Tibial artery (tissue), 4 donors: ENCODE measurements at places on chromosomes 16 and 17.
A peak's percentile ranks its signal among the peaks of the same experiment; 100 is the strongest.

GRCh38 chr16:84370723-84371552, 2.6 kb downstream of the ATP2C2 start:
- no peak for DNase-seq

GRCh38 chr17:31595666-31596381, 204.3 kb downstream of the RAB11FIP4 start:
- DNase-seq, result no peak

- DNase-seq, result no peak
Observed at GRCh38 chr16:80968386-80969113, 38.1 kb downstream of the CMC2 start.

DNA sequence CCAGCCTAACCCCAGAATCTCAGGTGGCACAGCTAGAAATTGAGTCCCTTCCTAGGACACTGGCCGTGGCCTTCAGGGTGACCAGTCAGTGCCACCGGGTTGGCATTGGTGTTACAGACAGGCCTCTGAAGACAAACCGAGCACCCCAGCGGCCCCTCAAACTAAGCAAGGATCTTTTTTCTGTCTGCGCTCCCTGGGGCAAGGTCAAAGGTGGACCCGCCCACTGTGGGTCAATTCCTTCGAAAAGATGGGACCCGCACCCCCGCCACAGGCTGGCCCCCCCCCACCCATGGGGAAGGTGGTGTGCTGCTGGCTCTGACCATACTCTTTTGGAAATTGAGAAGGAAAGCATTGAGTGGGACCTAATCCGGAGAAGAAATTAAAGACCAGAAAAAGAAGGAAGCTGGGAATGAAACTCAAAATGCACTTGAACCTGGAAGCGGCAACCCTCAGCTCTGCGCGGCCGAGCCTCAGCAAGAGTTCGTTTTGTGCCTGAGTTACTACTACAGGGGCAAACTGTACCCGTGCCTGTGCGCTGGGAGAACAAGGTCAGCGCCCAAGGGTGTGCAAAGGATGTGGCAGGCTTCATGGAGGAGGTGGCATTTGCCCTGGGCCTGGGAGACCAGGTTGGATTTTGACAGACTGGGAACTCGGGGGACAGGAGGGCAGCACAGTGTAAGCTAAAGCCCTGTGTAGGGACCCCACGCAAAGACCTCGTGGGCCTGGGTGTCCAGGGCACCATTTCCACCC, 20.4 kb downstream of the TMC6 start:
- peak; percentile 14 for DNase-seq

DNA sequence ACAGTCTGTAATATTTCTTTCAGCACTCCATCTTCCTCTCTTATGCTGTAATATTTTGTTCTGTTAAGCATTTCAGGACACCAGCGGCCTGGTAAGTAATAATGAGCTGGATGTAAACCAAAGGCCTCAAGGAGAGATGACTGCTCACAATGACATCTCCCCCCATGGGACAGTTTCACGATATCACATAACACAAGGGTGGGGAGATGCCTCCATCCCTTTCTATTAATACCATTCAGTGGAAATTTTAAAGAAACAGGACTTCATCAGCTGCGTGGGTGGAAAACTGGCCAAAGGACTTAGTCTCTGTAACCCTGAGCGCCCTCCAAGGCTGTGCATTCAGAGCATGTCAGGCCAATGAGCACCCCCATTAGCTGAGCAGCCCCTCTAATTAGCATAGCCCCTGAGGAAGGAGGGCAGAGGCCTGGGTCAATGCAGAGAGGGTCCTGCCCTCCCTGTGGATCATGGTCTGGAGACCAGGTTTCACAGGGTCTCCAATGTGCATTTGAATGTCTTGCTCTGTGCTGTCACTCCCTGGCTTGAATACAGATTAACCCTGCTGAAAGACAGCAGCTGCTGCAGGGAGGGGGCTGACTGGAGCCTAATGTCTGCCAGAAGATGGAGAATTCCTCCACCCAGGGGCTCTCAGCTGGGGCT, 156.4 kb downstream of the HS3ST2 start:
- DNase-seq, result no peak

GRCh38 chr17:64403881-64404460, 13.3 kb upstream of the PECAM1 start:
- DNase-seq, result peak; percentile 5

DNA sequence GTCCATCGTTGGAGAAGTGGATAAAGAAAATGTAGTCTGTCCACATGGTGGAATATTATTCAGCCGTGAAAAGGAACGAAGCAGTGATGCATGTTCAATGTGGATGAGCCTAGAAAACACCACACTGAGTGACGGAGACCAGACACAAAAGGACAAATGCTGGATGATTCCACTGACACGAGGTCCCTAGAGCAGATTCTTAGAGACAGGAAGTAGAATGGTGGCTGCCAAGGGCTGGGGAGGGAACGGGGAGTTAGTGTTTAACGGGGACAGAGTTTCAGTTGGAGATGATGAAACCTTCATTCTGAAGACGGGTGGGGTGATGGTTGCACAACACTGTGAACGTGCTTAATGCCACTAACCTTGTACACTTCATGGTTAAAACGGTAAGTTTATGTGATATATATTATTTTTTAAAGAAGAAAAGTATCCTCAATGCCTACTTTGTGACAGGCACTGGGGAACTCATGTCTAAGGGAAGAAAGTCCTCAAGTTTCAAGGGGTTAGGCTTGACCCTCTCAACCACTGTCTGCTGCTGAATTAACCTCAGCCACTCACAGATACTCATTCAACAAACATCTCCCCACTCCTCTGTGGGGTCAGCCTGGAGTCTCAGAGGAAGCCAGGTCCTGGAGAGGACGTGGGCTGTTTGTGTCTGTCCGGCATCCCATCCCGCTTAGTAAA, 17.6 kb downstream of the C16orf74 start:
- peak; percentile 44 for DNase-seq

DNA sequence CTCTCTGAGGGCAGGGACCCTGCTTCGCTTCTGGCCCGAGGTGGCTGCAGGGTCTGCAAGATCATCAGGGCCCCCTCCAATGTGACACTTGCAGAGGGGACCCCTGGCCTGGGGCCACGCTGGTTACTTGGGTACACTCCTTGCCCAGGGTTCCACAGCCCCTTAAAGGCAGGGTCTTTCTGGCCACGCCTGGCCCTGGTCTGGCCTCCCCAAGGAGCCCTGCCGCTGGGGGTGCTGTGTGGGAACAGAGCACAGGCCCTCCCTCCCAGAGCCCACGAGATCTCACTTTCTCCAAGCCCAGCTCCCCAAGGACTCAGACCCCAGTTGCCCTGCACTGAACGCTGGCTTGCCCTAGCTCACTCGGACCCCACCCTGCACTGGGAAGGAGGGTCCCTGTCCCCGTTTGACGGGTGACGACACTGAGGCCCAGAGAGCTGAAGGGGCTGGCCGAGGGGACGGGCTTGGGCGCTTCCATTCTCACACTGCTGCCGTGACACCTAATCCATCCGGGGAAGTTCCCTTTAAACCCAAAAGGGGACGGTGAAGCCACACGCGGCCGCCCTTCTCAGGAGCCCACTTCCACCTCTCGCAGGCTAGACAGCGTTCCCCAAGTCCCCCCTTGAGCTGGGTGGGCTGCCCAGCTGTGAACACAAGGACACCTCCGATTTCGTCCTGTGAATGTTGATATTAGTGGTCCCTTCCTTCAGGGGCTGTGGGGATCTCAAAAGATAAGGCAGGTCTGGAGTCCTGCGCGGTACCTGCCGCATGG, 26.9 kb upstream of the OSGIN1 start:
- DNase-seq, result no peak

GRCh38 chr16:81817789-81818567, 38.9 kb downstream of the PLCG2 start:
- no peak for DNase-seq

GRCh38 chr16:66326991-66327513, 39.4 kb upstream of the CDH5 start:
- DNase-seq, result no peak

- peak; percentile 64 for DNase-seq
Observed at GRCh38 chr16:50274326-50275097, 8.2 kb downstream of the ADCY7 start.

GRCh38 chr16:78909226-78909625, 691.3 kb downstream of the MAF start:
- no peak for DNase-seq

DNA sequence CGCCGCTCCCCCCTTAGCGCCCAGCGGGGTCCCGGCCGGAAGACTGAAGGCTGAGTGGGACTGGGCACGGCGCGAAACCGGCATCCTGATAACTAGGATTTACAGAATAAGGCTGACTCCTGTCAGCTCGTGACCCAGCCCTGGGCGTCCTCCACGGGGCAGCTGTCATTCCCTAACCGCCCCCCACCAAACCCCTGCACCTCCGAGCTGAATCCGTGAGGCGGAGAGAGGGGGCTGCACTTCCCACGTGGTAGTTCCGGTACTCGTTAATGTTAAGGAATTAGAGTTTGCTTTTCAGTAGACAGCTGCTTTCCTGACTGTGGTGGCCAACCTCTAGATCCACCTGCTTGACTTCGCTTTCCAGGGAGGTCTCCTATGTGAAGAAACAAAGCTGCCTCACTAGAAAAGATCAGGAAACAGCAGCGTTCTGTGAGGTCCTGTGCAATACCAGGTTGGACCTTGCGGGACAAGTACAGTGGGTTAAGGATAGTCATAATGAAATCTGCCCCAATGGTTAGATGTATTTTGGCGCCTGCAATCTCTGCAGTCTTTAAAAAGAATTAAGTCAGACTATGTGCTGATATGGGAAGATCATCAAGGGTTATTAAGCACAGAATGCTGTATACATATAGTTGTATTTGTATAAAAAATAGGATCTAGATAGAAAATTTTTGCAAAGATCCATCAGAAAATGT, 1.1 kb upstream of the WBP2 start:
- DNase-seq, result peak; percentile 71

- no peak for DNase-seq
Observed at GRCh38 chr16:76396977-76397376, 119.8 kb downstream of the CNTNAP4 start.

DNA sequence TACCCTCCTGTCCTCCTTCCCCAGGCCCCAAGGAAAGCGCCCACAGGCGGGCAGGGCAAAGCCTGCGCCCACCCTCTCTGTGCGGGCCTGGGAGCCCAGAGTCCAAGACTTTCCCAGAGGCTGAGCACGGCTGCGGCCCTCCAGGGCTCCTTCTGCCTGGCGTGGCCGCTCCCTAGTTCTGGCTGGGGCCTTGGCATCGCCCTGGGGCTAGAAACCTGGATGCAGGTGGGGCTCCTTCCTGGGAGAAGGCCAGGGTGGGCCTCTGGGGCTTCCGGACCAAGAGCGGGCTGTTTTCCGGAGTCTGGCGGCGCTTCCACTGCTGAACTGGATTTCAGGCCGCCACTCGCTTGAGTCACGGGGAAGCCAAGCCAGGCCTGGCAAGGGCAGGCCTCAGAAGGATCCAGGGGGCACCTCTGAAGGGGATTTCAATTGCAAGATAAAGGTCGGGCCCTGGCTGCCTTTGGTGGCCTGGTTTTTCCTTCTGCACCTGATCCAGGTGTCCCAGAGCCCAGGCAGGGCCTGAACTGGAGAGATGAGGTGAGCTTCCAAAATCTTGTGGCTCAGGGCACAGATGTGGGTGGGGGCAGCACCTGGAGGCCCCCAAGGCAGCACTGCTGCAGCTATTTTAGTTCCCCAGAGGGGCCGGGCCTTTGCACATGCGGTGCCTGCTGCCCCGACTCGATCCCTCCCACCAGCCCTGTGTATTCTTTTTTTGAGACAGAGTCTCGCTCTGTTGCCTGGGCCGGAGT, 227.4 kb downstream of the MRTFB start:
- no peak for DNase-seq
